ENCODE measurements at places on chromosomes 1 and 21. TPM values are rescaled to one million over a fixed set of nuclear protein-coding genes. Genes with fewer than 3 reads are reported as not detected.

Gene ATP5PB
- 86.2 TPM for total RNA-seq

Gene KRTAP21-2
- not detected for total RNA-seq

- peak; percentile 34 for DNase-seq
Observed at GRCh38 chr1:58968360-58968952, 184.6 kb upstream of the JUN start.

- no peak for DNase-seq
Observed at GRCh38 chr1:101250656-101251272, 13.9 kb downstream of the S1PR1 start.

Gene OR2L8
- 1.4 TPM for total RNA-seq

DNA sequence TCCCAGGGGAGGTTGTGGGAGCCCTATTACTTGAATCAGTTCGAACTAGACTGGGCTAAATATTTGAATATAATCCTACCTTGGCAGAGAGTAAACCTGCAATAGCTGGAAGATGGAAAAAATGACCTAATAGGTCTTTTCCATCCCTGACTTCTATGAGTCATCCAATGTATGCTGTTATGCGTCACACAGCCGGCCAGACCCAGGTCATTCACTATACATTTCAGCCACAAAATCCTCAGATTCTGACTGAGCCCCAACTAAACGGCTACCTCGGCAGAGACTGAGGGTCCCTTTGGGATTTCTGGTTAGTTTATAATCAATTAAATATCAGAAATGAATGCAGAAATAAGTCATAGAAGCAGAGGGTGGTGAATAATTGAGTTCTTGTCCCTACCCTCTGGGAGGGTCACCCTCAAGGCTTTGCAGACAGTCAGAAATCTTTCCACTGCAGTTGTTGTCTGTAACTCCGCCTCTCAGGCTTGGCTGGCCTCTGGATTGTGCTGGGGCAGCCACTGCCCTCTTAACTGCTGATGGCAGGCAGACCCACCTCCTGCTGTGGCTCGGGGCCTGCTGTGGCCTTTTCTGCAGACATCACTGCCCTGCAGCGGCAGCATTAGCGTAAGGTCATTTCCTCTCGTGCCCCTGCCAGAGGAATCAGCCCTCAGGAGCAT is 240.5 kb downstream of the TGFB2 start:
- DNase-seq, result no peak

DNA sequence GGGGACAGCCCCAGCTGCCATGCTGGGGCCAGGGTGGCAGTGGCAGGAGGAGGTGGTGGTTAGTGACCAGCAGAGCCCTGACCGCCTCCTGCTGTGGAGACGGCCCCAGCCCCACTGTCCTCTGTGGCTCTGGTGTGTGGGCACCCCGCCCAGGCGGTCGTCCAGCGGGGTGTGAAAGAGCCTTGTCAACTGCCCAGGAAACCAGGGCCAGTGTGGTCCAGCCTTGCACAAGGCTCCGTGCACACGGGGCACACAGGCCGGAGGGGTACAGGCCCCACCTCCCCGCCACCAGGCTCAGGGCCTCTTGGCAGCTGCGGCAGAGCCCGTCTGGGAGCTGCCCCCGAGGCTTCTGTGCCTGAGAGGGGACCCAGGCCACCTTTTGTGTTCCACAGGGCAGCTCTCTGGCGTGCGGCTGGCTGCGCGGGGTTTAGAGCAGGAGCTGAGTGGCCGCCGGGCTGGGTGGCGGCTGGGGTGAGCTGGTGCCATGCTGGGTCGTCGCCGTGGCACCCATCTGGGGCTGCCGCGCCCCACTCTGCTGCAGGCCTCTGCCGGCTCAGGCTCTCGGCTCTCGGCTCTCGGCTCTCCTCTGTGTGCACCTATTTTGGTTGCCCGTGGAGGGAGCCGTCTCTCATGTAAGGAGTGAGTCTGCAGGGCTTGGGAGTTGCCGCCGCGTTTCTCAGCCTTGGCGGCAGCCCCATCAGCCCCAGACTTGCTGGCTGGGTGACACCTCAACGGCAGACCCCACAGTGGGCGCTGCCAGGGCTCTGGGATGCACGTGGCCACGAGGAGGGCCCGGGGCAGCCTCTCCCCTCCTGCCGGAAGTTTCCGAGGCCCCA is 36.1 kb downstream of the SLX9 start:
- no peak for DNase-seq

DNA sequence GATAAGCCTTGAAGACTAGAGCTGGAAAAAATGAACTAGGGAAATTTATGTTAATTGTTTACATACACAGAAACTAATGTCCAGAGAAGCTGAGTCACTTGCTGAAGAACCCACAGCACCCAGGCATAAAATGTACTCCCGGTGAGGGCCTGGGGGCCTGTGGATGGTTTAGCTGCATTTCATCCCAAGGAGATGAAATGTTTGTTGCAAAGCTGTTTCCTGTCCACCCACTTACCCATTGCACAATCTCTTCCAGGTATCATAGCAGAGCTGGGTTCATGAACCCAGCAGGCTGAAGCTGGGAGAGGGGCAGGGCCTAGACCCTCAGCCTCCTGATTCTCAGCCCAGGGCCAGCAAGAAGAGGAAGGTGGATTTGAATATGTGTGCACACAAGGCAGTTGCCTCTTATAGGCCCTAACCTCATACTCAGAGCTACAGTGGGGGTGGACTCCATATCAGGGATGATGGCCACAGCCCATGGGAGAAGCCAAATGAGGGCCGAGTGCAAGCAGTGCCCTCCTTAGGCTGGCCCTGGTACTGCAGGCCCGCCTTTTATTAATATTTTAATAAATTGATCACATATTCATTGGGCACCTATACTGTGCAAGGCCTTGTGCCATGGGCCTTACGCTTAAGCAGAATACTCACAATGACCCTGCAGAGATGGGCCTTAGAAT is 110.8 kb downstream of the LACTBL1 start:
- DNase-seq, result no peak

DNA sequence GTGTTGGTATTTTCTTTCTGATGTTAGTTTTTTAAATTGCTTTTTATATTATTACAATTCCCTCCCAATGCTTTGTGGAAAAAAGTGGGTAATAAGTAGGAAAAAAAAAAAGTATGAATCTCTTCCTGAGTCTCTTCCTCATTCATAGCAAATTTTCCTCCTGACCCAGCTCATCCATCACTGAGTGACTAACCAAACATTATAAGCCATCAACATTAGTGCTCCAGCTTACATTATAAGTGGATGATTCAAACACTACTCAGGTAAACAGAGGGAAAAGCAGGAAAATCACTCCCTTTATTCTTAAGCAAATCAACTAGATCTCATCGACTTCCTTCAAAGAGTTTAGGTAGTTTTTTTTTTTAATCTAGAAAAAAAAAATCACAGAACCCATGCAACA is 15.4 kb upstream of the SAMD13 start:
- DNase-seq, result no peak

Gene KCNK2
- not detected for total RNA-seq

- no peak for DNase-seq
Observed at GRCh38 chr1:4272568-4272967, 372.5 kb upstream of the C1orf174 start.

Gene COA7
- 2.3 TPM for total RNA-seq

DNA sequence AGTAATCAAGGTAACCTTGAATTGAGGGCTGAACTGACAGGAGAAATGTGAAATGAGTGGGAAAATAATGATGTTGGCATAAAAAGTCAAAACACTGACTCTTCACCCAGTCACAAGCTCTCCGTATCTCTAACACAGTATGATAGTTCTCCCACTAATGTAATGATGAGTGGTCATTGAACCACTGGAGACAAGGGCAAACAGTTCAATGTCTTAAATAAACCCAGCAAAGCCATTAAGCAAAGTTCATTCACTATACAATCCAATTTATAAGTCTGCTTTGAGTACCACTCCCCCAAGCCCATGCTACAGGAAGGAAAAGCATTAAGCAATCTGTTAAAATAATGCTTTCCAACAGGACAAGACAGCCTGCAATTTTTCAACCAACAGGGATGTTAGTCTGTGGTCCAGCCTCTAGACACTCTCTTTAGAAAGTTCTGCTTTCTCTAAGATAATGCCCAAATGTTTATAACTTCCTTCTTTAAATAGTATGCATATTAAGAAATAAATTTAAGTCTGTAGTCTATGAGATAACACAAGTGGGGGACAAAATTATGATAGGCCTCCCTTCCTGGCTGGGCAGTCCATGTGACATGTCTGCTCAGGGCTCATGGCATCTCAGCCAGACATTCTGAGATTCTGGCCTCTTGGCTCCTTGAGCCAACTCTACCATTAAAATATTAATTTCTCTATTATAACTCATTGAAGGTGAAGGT is 25.5 kb upstream of the DDAH1 start:
- DNase-seq, result no peak

GRCh38 chr1:238811211-238811879 is 575.0 kb upstream of the CHRM3 start:
- DNase-seq, result no peak

- no peak for DNase-seq
Observed at GRCh38 chr1:119226913-119227312, 86.5 kb upstream of the WARS2 start.

Measured in naive thymus-derived CD4-positive, alpha-beta T cell (primary cell).